ENCODE measurements at places on chromosomes 12 and 14.

GRCh38 chr14:21108791-21109190, 7.9 kb downstream of the TMEM253 start:
- no peak for DNase-seq

DNA sequence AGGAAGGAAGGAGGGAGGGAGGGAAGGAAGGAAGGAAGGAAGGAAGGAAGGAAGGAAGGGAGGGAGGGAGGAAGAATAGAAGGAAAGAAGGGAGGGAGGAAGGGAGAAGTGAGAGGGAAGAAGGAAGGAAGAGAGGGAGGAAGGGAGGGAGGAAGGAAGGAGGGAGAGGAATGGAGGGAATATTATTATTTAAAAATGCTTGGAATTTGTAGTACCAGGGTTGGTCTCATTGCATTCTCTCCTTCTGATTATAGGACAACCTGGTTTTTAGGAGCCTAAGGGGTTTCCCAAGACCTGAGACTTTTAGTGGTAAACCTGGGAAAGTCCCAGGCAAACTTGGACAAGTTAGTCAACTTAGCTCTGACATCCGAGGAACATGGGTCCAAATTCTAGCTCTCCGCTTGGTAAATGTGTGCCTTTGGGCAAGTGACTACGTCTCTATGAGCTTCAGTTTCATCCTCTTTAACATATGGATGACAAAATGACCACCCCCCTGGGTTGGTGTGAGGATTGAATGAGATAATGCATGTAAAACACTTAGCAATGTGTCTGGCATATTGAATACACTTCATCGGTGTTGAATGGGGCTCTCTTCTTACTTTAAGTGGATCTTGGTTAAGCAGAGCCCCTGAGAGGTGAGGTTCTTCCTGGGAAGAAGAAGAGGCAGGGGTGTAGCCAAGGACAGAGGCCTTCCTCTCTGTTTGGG, 690.7 kb upstream of the TBX3 start:
- no peak for DNase-seq

DNA sequence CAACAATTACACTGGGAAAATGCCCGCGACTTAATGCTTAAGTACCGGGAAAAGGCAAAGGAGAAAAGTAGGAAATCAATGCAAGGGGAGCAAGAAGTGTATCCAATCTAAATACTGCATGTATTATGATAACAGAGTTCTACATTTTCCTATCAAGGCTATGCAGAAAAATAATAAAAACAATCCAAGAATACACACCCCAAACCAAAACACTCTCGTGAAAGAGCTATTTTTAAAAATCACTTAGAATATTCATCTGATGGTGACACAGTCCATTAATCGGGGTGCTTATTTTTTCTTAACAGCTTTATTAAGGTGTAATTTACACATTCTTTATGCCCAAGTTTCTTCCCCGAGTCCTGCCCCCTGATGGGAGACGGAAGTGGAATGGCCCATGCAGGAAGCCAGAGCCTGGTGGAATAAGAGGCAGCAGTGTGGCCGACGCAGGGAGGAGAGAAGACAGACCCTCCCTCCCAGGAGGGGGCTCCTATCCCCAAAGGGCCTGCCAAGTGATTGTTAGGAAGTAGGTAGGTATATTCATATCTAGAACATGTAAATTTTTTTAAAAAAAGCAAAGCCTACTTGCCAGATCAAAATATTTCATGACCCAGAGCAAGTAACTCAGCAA, 174.3 kb downstream of the FOXN3 start:
- no peak for DNase-seq

DNA sequence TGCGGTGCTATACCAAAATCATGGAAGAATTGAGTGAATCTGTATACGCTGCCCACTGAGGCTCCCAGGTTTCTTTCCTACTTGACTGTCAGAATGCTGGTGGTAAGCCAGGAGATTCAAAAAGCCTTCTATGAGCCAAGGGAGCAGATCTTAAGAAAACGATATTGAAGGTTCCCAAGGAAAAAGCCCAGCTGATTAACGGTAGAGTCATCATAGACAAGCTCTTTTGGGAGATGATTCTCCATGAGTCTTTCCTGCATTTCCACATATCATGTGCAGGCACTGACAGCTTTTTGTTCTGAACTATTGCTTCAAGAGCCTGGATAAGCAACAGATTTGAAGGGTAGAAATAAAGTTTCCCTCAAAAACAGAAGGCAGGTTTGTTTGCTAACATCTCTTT, 17.5 kb downstream of the SLC35F4 start:
- no peak for DNase-seq

GRCh38 chr12:4027412-4027811, 154.2 kb upstream of the PARP11 start:
- peak; percentile 56 for DNase-seq
